ENCODE measurements at places on chromosomes 1 and 21.

DNA sequence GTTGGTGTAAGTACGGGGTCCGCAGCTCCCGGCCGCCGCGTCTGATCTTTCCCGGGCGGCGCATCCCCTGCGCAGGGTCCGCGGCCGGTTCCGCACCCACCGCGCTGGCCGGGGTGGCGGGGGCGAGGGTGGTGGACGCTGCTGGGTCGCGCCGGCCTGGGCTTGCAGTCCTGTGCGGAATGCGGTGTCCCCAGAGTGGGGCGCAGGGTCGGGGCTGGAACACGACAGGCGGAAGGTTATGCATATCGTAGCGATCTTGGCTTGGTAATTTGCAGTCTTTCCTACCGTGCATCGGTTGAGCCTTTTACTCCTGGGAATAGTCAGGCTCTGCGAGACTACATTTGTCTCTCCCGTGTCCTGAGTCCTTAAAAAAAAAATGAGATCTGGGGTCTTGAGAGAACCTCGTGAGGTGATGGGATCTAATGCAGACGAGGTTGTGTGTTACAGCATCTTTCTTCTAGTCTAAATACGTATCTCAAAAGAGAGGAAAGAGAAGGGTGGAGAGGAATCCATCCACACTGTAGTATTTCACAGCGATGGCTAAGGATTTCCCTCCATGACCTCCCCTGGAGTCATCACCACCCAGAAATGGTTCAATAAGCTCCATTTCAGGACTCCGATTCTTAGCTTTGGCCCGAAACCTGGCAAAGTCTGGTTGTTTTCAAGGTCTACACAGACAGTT lies 572 bp downstream of the ATP1B1 start:
- peak; percentile 21 for DNase-seq

- DNase-seq: no peak
Measured at GRCh38 chr1:28606771-28607170, 14.7 kb downstream of the RAB42 start.

DNA sequence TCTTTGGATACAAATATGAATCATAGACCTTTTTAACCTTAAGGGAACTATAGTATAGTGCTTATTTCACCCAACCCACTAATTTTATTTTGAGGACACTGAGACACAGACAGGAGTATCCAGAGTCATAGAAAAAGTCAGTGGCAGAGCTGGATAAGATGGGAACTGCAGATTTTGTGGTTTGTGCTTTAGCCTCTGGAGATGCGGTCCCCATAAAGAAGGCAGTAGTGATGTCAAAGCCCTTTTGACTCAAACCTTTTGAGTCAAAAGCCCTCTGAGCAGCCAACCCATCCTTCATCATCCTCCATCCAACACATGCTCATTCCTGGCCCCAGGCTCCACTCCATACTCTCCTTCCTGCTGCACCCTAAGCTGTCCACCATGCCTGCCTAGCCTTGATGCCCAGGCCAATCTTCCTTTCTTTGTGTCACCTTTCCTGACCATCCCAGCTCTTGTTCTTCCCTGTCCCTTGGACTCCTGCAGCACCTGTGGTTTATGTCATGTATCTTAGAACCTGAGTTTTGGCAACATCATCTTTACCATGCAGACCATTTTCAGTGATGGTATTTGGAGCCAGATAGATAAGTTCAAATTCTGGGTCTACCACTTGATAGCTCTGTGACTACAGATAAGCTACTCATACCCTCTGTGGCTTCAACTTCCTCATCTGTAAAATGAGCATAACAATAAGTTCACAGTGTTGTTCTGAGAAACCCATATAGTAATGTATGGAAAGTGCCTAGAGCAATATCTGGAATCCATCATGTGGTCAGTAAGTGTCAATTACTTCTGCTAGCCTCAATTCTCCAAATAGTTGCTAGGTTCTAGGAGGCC lies 20.1 kb downstream of the SLAMF1 start:
- DNase-seq: no peak

- DNase-seq: no peak
Measured at GRCh38 chr1:109322974-109323373, 16.2 kb upstream of the MYBPHL start.

- no peak for DNase-seq
Measured at GRCh38 chr21:31905503-31906451, 33.0 kb downstream of the HUNK start.

GRCh38 chr1:24928689-24929397 lies 1.2 kb downstream of the RUNX3 start:
- peak; percentile 33 for DNase-seq

Measured in AG08395 (cell line).